ENCODE measurements at places on chromosomes 7 and 10. TPM values are rescaled to one million over a fixed set of nuclear protein-coding genes. Genes with fewer than 3 reads are reported as not detected.

VGF gene
- not detected for total RNA-seq

GRCh38 chr10:32121648-32122047 is 65.4 kb upstream of the KIF5B start:
- no peak for DNase-seq

TLX1 gene
- not detected for total RNA-seq

DNA sequence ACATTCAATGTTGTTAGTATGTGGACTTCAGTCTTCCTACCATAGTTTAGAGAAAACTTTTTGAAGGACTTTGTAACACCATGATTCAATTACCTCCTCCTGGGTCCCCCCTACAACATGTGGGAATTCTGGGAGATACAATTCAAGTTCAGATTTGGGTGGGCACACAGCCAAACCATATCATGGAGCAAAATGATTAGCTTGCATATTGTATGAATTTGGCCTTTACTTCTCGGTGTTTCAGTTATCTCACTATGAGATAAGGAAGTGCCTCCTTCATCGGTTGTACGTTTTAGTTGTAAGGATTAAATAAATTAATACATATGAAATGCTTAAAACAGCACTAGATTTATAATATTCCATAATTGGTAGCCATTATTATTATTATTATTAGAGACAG is 428.7 kb downstream of the EXOC4 start:
- no peak for DNase-seq

ARHGEF5 gene
- total RNA-seq: 1.2 TPM

DNA sequence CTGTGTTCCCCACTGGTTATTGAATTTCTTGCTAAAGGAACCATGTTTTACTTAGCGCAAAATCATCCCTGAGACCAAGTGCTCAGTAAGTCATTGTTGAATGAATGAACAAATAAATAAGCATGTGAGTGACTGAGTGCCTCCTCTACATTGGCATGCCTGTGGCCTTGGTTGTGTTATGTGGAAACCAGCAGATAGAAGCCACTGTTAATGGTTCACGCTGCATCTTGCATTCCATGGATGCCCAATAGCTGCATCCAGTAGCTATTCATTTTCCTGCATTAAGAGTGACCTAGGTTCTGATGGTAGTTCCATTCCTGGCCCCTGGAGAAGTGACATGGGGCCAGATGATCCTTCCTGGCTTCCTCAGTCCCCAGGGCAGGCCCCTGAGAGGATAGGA is 113.3 kb upstream of the BMPER start:
- no peak for DNase-seq

DNA sequence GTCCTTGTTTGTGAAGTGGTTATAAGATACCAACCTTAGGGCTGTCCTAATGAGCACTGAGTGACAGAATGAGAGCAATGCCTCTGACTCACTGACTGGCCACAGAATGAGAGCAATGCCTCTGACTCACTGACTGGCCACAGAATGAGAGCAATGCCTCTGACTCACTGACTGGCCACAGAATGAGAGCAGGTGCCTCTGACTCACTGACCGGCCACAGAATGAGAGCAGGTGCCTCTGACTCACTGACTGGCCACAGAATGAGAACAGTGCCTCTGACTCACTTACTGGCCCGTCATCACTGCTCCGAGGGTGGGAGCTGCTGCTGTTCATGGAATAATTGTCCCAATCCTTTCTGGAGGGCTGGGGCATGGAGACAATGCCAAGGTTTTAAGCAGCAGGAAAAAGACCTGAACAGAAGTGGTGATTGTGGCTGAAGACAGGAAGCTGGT is 265.2 kb upstream of the PPP2R2D start:
- no peak for DNase-seq

GRCh38 chr7:88357294-88357693 is 50.6 kb upstream of the STEAP4 start:
- DNase-seq: no peak
